ENCODE measurements at places on chromosomes 1 and 21.

DNA sequence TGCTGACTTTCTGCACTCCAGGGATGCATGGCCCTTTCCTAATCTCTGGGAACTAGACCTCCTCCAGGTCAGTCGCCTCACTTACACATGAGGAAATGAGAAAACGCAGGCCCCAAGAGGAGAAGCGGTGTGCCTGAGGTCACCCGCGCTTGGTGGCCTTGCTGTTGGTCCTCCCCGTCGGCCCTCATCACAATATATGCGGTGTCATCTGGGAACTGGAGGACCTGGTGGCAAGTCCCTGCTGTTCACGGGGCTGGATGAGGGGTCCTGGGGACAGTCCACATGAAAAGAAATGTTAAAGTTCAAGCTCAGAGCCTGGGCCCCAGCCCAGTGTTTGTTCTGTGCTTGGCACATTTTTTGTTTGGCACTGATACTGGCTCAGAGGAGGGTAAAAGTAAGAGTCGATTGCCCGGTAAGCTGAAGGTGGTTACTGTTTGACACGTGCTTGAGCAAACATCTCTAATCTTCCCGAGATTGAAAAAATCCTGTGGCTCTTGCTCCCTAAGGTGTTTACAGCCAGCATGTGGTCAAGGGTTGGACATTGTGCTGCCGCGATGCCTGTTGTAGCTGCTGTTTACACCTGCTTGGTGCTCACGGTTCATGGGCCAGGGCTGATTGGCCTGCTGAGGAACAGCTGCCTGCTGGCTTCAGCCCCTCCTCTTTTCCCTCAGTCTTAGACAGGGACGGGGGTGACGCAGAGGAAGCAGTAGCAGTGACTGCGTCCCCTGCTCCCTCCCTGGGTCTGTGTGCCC lies 5.2 kb downstream of the COQ8A start:
- no peak for DNase-seq

DNA sequence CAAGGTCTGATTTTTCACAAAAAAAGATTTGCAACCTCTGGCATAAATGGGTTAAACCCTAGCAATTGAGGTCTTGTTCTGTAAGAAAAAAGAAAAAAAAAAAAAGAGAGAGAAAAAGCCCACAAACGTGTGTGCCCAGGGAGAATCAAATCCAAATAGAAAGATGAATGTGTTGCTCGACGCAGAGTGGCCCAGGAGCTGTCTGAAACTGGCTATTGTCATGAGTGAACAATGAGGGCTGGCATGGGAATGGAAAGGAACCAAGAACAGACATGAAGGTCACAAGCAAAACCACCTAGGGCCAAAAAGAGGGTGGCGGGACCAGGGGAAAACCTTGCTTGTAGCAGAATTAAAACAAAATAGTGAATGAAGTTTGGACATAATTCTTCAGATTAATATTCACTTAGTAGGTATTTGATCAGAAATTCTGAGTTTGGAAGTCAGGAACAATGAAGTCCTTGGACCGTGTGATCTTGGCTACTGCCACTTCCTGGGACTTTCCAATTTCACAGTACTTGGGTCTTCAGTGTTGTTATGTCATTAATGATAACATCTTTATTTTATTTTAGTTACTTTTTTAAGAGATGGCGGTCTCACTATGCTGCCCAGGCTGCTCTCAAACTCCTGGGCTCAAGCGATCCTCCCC lies 3.1 kb downstream of the ENO1 start:
- DNase-seq = no peak

GRCh38 chr1:178935610-178936009 lies 64.7 kb upstream of the ANGPTL1 start:
- no peak for DNase-seq

DNA sequence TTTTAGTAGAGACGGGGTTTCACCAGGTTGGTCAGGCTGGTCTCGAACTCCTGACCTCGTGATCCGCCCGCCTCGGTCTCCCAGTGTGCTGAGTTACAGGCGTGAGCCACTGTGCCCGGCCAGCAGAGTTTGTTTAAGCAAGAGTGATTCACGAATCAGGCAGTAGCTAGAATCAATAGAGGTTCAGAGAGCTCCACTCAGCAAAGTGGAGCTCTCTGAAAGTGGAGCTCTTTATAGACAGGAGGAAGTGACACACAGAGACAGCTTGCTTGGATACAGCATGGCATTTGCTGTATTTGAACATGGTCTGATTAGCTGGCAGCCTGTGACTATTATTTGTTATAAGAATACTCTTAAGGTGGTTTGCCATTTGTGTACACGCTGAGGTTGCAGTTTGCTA lies 27.1 kb upstream of the CD34 start:
- no peak for DNase-seq

GRCh38 chr1:226534098-226534497 lies 14.5 kb upstream of the STUM start:
- no peak for DNase-seq

- no peak for DNase-seq
These were observed 17.6 kb upstream of the ALDH4A1 start for GRCh38 chr1:18919956-18920355.

- DNase-seq = no peak
These were observed 24.9 kb downstream of the ITPKB start for GRCh38 chr1:226714148-226714547.

GRCh38 chr1:197438010-197438790 lies 170.1 kb downstream of the CRB1 start:
- DNase-seq = no peak

GRCh38 chr1:173866413-173867115 lies 1.2 kb downstream of the GAS5 start:
- no peak for DNase-seq

GRCh38 chr1:38291906-38292521 lies 245.4 kb upstream of the POU3F1 start:
- no peak for DNase-seq

GRCh38 chr1:91736715-91737615 lies 149.0 kb downstream of the TGFBR3 start:
- DNase-seq = no peak

GRCh38 chr1:180642781-180643180 lies 11.0 kb downstream of the XPR1 start:
- no peak for DNase-seq

- no peak for DNase-seq
These were observed 1.5 kb downstream of the MXRA8 start for GRCh38 chr1:1356796-1357401.

GRCh38 chr1:101444381-101444780 lies 207.6 kb downstream of the S1PR1 start:
- no peak for DNase-seq

- DNase-seq = no peak
These were observed 1.3 kb downstream of the GIPC2 start for GRCh38 chr1:78047106-78047505.

- DNase-seq = no peak
These were observed 6.4 kb downstream of the MT1HL1 start for GRCh38 chr1:236997882-236998281.

DNA sequence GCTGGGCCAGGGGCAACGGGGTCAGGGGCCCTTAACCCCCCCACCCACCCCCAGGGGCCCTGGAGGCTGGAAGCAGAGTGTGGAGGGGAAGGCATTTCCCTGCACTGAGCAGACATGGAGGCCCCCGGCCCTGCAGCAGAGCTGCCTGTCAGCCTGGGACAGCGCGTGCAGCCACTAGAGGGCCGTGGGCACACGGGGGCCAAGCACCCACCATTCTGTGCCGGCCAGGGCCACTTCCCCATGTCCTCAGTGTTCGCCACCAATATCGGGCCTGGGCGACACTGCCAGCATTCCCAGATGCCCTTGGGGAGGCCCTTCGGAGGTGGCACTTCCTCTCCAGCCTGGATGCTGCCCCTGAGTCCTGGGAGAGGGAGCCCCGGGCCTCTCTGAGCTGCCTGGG lies 23.2 kb upstream of the ARHGEF16 start:
- DNase-seq = no peak

GRCh38 chr1:189682591-189682990 lies 795.1 kb downstream of the BRINP3 start:
- no peak for DNase-seq

- DNase-seq = no peak
These were observed 155.0 kb downstream of the TOMM20 start for GRCh38 chr1:234973426-234974250.

GRCh38 chr1:209749670-209750323 lies 6.1 kb upstream of the TRAF3IP3 start:
- DNase-seq = no peak

- no peak for DNase-seq
These were observed 2.5 kb downstream of the UBASH3A start for GRCh38 chr21:42406201-42406621.

GRCh38 chr1:67937010-67937409 lies 103.7 kb upstream of the GNG12 start:
- no peak for DNase-seq

- DNase-seq = no peak
These were observed 16.8 kb upstream of the PABPC4 start for GRCh38 chr1:39593386-39593785.

- no peak for DNase-seq
These were observed 1.4 kb downstream of the TRAPPC10 start for GRCh38 chr21:44013380-44014088.

GRCh38 chr1:214943054-214943453 lies 139.5 kb upstream of the KCNK2 start:
- no peak for DNase-seq

GRCh38 chr1:27144049-27144748 lies 10.7 kb downstream of the SLC9A1 start:
- no peak for DNase-seq

DNA sequence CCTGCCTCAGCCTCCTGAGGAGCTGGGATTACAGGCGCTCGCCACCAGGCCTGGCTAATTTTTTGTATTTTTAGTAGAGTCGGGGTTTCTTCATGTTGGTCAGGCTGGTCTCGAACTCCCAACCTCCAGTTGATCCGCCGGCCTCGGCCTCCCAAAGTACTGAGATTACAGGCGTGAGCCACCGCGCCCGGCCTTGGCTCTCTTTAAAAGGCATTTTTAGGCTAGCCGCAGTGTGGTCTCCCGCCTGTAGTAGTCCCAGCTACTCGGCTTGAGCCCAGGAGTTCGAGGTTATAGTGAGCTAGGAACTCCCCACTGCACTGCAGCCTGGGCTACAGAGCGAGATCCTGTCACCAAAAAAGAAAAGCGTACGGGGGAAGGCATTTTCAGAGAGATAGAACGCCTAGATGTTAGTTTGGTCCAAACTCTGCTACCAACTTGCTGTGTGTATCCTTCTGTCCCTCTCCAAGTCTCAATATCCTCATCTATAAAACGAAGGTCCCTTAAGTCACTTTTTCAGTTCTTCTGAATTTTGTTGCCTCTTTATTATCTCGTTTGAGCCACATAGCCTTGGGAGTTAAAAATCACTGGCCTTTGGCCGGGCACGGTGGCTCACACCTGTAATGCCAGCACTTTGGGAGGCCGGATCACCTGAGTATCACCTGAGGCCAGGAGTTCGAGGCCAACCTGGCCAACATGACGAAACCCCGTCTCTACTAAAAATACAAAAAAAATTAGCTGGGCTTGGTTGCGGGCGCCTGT lies 734 bp downstream of the MED18 start:
- no peak for DNase-seq

- peak; percentile 41 for DNase-seq
These were observed 5.8 kb upstream of the MX1 start for GRCh38 chr21:41419921-41420862.

DNA sequence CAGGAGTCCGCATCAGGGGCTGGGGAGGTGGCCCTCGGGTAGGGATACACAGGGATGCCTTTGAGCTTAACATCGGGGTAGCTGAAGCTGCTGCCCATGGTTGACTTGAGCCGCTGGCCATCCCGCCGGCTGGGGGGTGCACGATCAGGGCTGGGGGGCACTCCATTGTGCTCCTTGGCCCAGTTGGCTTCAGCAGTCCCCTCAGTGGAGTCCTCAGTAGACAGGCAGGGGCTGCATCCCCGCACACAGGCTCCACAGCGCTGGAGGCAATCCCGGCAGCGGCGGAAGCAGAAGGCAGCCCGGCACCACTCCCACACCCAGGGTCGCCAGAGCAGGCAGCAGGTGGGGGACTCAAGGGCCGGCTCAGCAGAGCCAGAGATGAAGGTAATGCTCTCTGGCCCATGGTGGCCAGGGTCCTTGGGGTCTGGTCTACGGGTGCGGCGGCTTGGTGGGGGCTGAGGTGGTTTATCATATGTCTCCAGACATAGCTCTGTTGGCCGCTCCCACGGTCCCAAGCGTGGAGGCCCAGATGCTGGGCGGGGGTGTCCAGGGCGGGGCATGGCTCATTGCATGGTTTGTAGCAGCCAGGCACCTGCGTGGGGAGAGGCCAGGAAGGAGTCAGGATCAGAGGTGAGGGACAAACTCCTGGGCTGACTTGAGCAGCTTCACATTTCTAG lies 8.3 kb downstream of the KDF1 start:
- DNase-seq = no peak

DNA sequence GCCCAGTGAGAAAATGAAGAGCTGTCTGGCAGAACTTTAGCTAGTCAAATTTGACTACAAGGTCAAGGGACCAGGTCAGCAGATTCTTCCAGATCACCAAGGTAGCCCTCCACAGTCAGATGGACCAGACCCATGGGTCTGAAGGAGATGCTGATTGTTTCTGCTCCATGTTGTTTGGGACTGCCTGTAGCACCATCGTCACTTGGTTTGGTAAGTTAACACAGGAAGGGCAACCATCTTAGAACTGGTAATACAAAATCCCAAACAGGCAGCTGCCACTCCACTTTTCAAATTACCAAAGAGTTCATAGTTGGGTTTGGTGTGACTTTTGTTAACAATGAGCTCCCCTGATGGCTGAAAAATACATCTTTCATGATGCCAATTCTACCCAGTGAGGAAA lies 9.0 kb downstream of the ITPKB start:
- DNase-seq = no peak

GRCh38 chr1:162011337-162012012 lies 12.2 kb downstream of the OLFML2B start:
- DNase-seq = no peak

DNA sequence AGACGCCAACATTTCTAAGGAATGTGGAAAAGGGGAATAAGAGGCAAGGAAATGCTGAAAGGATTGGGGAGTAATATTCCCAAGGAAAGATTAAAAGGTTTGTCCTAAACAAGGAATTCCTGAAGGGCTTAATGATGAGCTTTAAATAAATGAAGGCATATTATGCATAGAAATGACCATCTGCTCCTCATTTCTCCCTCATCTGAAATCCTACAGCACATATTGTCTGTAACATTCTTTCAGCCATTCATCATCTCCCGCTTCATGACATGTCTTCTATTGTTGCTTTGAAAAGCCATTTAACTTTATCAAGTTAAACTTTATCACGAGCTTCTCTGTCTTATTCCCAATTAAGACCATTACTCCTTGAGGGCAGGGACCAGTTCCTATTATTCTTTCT lies 608.7 kb upstream of the PLXNA2 start:
- DNase-seq = no peak

DNA sequence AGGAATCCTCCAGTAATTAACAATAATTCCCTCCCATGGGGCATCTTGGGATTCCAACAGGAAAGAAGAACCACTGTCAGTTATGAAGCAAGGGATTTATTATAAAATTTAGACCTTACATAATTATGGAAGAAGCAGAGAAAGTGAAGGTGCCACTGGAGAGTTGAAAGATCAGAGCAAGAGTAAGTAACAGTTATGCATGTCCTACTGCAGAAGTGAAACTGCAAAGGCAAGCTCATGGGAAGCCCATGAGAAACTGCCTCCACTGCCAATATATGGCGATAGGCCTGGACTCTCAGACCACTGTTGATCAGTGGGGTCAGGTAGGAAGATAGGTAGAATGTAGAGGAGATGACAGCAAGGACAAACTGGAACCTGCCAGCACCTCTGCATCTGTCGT lies 123.6 kb upstream of the ZNF648 start:
- no peak for DNase-seq

- DNase-seq = no peak
These were observed 63.6 kb downstream of the MYOM3 start for GRCh38 chr1:24048205-24048869.
